ENCODE measurements at places on chromosomes 12 and 14.

GRCh38 chr14:34023824-34024767, 73.2 kb upstream of the EGLN3 start:
- DNase-seq, result no peak

DNA sequence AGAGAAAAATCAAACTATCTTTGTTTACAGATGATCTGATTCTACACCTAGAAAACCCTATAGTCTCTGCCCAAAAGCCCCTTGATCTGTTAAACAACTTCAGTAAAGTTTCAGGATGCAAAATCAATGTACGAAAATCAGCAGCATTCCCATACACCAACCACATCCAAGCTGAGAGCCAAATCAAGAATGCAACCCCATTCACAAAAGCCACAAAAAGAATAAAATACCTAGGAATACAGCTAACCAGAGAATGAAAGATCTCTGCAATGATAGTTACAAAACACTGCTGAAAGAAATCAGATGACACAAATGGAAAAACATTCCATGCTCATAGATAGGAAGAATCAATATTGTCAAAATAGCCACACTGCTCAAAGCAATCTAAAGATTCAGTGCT, 265.7 kb downstream of the AEBP2 start:
- no peak for DNase-seq

GRCh38 chr12:76310110-76310509, 38.1 kb downstream of the BBS10 start:
- DNase-seq, result no peak

DNA sequence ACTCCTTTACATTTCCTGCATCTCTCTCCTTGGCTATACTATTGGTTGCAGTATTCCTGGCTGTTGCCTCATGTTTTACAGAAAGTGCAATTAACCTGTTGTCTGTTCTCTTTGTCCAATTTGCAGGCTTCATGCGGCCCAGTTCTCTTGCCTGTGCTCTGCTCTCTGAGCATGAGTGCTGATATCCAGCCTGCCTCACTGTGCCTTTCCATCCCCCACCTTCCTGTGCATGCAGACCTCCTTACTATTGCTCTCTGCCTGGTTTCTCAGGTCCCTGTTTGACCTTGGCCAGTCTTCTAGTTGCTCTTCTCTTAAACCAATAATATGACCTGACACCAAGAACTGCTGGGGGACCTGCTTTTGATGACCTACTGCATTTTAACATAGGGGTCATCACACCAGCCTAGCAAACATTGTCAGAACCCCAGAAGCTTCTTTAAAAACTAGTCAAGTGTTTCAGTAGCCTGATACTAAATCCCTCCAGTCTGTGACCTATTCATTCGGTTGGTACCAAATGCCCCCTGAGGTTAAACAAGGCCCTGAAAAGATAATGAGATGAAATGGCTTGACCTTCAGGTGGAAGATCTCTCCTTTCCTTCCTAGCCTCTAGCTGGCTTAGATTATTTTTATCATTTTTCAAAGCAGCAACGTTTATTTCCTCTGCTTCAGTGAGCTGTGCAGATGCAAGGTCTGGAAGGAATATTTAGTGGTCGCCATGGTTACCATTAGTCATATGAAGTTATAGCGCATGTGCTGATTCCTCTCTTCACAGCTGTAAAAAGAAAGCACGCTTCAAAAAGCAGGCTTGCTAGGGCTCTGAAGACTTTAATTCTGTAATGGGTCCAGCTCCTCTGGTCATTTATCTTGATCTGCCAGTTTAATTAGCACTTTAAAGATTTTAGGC, 216.5 kb downstream of the PHLDA1 start:
- DNase-seq, result no peak

DNA sequence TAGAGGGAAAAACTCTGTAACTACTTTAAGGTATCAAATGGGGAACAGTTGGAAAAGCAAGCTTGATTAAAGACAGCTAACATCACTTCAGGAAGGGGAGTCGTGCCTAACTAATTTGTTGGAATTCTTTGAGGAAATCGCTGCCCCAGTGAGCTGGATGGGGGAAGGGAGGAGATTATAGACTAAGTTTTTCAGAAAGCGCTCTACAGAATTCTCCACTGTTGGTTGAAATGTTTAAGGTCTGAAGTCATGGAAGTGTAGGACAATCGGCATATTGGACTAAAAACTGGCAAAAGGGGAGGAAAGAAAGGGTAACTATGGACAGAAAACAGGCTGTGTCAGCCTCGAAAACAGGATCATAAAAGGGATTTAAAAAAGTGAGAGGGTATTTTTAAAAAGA, 229.9 kb upstream of the HMGA2 start:
- DNase-seq, result no peak

DNA sequence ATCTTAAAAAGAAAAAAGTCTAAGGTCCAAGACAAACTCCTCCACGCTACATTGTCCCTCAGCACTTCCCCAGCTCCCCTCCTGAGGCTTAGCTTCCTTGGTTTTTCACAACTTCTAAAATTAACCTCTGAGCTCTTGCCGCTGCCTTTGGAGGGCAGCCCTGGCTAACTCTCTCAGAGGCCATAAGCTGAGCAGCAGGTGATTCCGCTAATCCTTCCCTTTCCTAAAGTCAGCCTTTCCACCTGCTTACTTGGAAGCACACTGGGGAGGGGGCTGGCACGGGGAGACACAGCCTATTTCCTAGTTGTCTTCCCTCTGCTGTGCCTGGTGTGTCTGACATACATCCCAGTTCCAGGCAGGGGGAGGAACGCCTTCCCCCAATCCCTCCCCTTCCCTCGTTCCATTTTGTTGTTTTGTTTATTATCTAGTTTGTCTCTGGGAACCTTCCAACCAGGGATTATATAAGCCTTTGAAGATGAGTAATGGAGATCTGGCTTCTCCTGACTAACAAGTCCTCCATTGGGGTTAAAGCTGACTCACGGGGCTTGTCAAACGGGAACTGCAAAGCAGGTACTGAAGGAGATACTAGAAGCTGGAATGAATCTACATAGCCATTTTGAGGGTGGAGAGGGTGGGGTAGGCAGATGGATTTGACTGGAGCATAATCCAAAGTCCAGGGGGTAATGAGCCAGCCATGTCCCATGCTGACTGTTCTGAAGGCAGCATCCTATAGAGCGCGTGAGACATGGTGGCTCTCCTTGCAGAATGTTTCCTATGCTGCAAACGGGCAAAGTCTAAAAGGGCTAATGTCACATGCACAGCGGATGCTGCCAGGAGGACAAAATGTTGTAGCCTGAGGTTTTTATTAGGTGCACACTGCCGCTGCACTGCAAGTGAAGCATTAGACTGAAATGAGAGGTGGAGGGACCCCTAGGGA, 230.8 kb downstream of the FOXN3 start:
- no peak for DNase-seq

DNA sequence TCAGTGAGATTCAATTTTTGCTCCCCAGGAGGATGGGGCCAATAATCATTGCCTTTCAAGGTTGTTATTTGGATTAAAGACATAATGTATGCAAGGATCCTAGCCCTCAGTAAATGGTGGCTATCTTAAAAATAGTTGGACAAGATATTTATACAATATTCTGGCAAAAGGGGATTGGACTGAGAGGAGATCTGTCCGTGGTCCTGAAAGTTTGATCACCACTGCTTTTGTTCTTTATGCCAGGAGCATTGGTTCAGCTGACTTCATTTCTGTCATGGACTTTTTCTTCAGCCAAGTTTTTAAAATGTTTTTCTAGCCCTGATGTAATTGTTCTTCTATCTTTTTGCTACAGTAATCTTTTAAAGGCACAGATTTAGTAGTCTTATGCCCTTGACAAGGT, 70.2 kb upstream of the TCL1A start:
- no peak for DNase-seq

GRCh38 chr12:65570451-65571130, 253.7 kb upstream of the HMGA2 start:
- DNase-seq, result no peak

Data from activated CD4-positive, CD25-positive, alpha-beta regulatory T cell treated with anti-CD3 and anti-CD28 coated beads, Interleukin-2, amount 50 U/mL, for 72 hours (primary cell).